ENCODE measurements at places on chromosomes 5 and 9. TPM values are rescaled to one million over a fixed set of nuclear protein-coding genes. Genes with fewer than 3 reads are reported as not detected.

GRCh38 chr9:105507096-105507790, 50.7 kb upstream of the FKTN start:
- H3K4me1 ChIP-seq, result no peaks in the 10 kb centered on the region
- no peak overlapping the region for H3K27ac ChIP-seq
- no peak overlapping the region for H3K4me3 ChIP-seq

DNA sequence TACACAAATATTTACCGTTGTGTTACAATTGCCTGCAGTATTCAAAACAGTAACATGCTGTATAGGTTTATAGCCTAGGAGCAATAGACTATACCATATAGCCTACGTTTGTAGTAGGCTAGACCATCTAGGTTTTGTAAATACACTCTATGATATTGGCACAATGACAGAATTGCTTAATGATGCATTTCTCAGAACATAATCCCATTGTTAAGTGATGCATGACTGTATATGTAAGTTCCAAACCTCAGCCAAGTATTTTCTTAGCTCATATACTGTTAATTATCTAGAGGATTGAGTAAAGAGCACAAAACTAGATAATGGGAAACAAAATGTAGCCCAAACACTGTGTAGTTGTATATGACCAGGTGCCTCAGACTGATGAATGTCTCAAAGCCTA, 220.1 kb downstream of the ANXA1 start:
- no peaks in the 10 kb centered on the region for H3K4me1 ChIP-seq
- H3K27ac ChIP-seq, result no peak overlapping the region
- DNase-seq, result no peak
- H3K27me3 ChIP-seq, result 0 out of 2 replicates have a peak, but pooled peaks cover 3% of the 10 kb centered on the region

DNA sequence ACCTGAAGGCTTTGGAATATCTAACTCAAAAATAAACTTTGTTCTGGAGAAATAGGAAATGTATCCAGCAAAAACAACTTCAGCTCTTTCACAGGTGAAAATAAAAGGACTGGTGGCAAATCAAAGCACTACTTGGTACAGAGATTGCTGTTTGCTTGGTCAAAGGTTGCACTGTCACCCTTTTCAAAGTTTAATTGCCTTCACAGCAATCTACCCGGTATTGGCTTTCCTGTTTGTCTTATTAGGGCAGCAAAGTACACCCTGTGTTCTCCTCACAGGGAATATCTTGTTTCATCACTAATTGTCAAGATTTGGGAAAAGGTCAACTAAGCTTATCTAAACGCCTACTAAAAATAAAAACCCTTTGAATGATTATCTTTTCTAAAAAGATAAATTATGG, 214.1 kb upstream of the ADCY2 start:
- no peak overlapping the region for H3K4me3 ChIP-seq
- H3K36me3 ChIP-seq, result no peaks in the 10 kb centered on the region
- DNase-seq, result no peak
- H3K4me1 ChIP-seq, result no peaks in the 10 kb centered on the region
- H3K27me3 ChIP-seq, result no peaks in the 10 kb centered on the region

DNA sequence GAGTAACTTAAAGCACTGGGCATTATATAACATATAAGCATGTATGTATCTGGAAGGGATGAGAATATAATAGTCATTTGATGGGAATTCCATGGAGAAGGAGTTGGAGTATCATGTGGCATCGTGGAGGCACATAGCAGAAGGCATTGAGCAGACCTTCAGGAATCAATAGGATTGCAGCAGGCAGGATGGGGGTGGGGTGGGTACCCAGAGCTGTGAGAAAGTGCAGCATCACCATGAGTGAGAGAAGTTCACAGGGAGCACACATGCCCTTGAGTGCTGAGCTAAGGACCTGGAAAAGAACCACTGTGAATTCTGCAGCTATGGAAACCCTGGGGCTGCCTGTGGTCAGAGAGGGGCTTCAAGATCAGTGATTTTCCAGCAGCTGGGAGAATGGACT, 57.3 kb downstream of the MED10 start:
- H3K27ac ChIP-seq, result no peak overlapping the region
- no peak for DNase-seq
- H3K4me1 ChIP-seq, result no peaks in the 10 kb centered on the region
- H3K36me3 ChIP-seq, result no peaks in the 10 kb centered on the region
- H3K4me3 ChIP-seq, result no peak overlapping the region
- H3K27me3 ChIP-seq, result no peaks in the 10 kb centered on the region

- no peak overlapping the region for H3K4me3 ChIP-seq
- H3K36me3 ChIP-seq, result no peaks in the 10 kb centered on the region
- DNase-seq, result no peak
- H3K27me3 ChIP-seq, result no peaks in the 10 kb centered on the region
Measured at GRCh38 chr5:67211926-67212325, 15.3 kb upstream of the CD180 start.

DNA sequence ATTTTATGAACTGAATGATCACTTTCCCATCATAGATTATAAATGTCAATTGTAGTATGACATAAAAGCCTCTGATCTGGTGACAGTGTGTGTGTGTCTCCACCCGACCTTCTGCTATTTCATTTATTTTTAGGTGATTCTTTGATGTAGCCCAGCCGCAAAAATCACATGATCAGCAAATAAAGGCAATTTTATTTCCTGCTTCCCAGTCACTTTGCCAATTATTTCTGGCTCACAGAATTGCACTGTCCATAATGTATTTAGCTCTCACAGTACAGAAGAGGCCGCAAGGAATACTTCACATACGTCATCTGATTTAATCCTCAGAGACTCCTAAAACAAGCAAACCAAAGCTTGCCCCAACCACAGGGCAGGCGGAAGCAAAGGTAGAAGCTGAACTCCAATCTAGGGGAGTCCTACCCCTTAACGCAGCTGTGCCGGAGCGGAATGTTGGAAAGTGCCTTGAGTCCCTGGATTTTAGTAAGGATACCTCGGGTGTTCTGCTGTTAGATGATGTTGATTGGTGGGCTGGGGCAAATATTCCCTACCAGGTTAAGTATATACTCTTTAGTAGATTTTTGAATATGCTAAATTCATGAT, 384.0 kb upstream of the IRX4 start:
- no peak for DNase-seq
- H3K36me3 ChIP-seq, result no peaks in the 10 kb centered on the region
- H3K4me3 ChIP-seq, result no peak overlapping the region
- H3K4me1 ChIP-seq, result no peaks in the 10 kb centered on the region
- H3K27ac ChIP-seq, result no peak overlapping the region
- H3K27me3 ChIP-seq, result no peaks in the 10 kb centered on the region

DNA sequence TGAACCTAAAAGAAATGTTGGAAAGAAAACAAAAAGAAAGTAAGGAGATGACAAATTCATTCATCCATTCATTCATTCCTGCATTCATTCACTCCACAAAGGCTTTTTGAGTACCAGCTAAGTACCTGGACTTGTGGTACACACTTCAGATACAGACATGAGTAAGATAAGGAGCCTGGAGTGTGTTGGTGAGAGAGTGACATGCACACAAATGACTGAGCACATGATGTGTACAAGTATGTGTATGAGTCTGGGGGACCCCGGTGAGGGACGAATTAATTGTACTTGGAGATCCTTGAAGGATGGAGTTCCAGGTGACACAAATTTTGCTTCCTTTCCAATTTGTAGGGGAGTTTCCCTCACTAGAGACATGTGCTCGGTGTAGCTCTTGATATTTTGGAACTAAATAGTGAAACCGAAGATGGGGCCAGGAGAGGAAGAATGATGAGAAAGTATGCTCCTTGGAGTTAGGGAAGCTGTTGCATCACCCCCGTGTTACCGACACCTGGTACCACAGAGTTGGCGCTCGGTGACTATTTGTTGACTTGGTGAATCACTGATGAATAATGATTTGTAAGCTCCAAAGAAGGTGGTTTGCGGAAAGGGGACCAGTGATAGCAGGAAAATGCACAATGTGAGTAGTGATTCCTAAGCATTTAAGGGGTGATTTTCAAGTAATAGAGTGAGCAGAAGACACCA, 509.8 kb downstream of the CCDC171 start:
- peaks cover 29% of the 10 kb centered on the region for H3K4me1 ChIP-seq
- DNase-seq, result peak; percentile 52
- no peak overlapping the region for H3K27ac ChIP-seq
- no peak overlapping the region for H3K4me3 ChIP-seq
- H3K36me3 ChIP-seq, result no peaks in the 10 kb centered on the region

GRCh38 chr5:125197321-125197720, 450.9 kb upstream of the ZNF608 start:
- no peaks in the 10 kb centered on the region for H3K27me3 ChIP-seq
- H3K4me1 ChIP-seq, result no peaks in the 10 kb centered on the region
- H3K4me3 ChIP-seq, result no peak overlapping the region

DNA sequence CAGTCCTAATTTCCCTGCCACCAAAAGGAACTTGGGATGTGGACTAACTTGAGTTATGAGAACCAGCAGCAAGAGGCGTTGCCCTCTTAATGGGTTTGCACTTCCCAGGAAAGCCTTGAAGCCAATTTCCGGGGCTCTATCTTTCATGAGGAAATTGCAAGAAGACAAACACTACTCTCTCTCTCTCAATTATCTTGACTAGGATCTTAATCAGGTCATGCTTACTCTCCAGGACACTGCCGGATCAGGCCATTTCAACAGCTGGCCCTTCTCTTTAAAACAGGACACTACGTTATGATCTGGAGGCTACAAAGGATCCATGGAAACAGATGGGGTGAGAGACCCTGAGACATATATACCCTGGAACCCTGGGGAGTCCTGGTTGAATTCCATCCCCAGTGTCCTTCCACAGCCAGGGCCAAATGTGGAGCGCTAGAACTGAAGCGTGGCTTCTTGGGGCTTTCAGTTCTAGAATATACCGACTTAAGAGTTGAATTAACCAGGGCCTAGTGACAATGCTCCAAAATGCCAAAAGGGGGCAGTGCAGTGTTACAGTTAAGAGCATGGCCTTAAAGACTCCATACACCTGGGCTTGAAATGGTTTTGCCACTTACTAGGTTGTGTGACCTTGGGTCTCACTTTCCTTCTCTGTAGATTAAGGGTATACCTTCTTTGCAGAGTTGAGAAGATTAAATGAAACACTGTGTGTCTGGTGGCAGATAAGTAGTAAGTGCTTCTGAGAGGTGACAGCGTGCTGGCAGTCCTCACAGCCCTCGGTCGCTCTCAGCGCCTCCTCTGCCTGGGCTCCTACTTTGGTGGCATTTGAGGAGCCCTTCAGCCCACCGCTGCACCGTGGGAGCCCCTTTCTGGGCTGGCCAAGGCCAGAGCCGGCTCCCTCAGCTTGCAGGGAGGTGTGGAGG, 21.1 kb downstream of the FAM219A start:
- no peak for DNase-seq
- no peaks in the 10 kb centered on the region for H3K4me1 ChIP-seq
- no peaks in the 10 kb centered on the region for H3K27me3 ChIP-seq
- H3K4me3 ChIP-seq, result no peak overlapping the region
- H3K36me3 ChIP-seq, result no peaks in the 10 kb centered on the region
- no peak overlapping the region for H3K27ac ChIP-seq

GRCh38 chr9:92808726-92809451, 44.3 kb upstream of the BICD2 start:
- no peak overlapping the region for H3K27ac ChIP-seq
- no peaks in the 10 kb centered on the region for H3K36me3 ChIP-seq
- H3K4me3 ChIP-seq, result no peak overlapping the region
- H3K27me3 ChIP-seq, result peaks cover 62% of the 10 kb centered on the region
- DNase-seq, result peak; percentile 21

DNA sequence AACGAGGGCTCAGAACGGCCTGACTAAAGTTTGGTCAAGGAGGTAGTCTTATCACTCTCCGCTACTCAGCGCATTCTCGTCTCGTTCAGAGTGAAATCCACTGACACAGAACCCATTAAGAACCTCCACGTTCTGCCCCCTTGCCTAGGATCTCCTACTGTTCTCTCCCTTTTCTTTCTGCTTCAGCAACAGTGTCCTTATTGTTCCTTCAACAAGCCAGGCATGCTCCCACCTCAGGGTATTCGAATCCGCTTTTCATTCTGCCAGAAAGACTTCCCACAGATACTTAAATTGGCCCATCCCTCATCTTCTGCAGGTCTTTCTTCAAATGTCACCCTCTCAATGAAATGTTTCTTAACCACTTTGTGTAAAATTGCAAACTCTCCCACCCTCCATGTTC, 4.3 kb upstream of the ZNF354C start:
- H3K27ac ChIP-seq, result no peak overlapping the region
- H3K4me3 ChIP-seq, result no peak overlapping the region
- H3K36me3 ChIP-seq, result no peaks in the 10 kb centered on the region
- DNase-seq, result no peak

DNA sequence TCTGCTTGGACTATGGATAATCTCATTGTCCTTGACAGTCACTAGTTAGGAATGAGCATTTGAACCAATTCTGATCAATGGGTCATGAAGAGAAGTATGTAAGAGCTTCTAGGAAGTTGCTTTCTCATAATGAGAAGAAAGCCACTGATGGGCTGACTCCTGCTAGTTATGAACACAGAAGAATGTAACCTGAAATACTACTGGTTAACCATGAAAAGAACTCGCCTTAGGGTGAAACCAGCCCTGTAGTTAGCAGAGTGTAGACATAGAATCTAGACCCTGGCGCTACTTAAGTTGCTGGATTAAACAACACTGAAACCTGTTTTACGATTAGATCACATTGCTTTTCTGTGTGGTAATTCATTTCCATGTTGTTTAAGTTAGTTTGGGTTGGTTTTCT, 26.6 kb downstream of the SLF1 start:
- H3K27me3 ChIP-seq, result no peaks in the 10 kb centered on the region
- H3K4me1 ChIP-seq, result no peaks in the 10 kb centered on the region
- H3K27ac ChIP-seq, result no peak overlapping the region
- DNase-seq, result no peak
- no peak overlapping the region for H3K4me3 ChIP-seq

DNA sequence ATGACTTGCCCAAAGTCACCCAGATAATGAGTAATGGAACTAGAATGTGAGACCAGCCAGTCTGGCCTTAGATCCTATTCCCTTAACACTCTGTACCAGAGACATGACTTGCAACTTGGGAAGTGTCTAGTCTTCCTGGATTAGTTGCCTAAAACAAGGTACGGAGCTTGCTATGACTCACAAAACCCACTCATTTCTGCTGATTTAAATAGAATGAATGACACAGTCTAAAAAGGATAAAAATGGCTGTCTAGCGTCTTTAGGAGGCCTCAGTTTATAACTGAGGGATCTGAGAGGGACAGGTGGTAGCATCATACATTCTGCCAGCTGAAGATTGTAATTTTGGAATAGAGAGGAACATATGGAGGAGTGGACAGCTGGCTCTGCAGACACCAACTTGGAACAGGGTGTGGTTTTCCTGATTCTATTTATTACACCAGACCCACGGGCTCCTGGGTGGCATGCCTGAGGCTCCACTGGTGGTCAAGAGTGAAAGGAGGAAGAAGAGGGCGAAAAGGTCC, 62.7 kb downstream of the ABLIM3 start:
- H3K4me3 ChIP-seq, result no peak overlapping the region
- peak overlapping the region; percentile 97 for H3K27ac ChIP-seq
- no peaks in the 10 kb centered on the region for H3K27me3 ChIP-seq
- DNase-seq, result no peak

- H3K27me3 ChIP-seq, result no peaks in the 10 kb centered on the region
- no peak for DNase-seq
- no peaks in the 10 kb centered on the region for H3K36me3 ChIP-seq
Measured at GRCh38 chr9:75612205-75612604, 278.3 kb upstream of the PCSK5 start.

KCTD16 gene
- total RNA-seq, result under 0.01 TPM

TRPM3 gene
- 0.03 TPM for total RNA-seq

CATSPER3 gene
- total RNA-seq, result 0.08 TPM

CYLC2 gene
- not detected for total RNA-seq

FOXD4L6 gene
- not detected for total RNA-seq

LTC4S gene
- not detected for total RNA-seq

KCNT1 gene
- not detected for total RNA-seq

FAM151B gene
- 2.1 TPM for total RNA-seq

DMRT3 gene
- not detected for total RNA-seq

CMYA5 gene
- total RNA-seq, result 0.06 TPM

BTNL8 gene
- total RNA-seq, result not detected

PCDHGC3 gene
- total RNA-seq, result 45.5 TPM

PRRX2 gene
- total RNA-seq, result 14.0 TPM

PTGES gene
- 2.4 TPM for total RNA-seq

All from SJSA1 (cell line).